Fibroblast of lung (primary cell): ENCODE measurements at places on chromosomes 6 and 20. TPM values are rescaled to one million over a fixed set of nuclear protein-coding genes. Genes with fewer than 3 reads are reported as not detected.

The TXLNB gene
- total RNA-seq: 1.2 and 1.5 TPM in 2 replicates

The NRSN1 gene
- not detected in 2 replicates for total RNA-seq

The ADAM33 gene
- total RNA-seq: 37.2 and 67.9 TPM in 2 replicates

DNA sequence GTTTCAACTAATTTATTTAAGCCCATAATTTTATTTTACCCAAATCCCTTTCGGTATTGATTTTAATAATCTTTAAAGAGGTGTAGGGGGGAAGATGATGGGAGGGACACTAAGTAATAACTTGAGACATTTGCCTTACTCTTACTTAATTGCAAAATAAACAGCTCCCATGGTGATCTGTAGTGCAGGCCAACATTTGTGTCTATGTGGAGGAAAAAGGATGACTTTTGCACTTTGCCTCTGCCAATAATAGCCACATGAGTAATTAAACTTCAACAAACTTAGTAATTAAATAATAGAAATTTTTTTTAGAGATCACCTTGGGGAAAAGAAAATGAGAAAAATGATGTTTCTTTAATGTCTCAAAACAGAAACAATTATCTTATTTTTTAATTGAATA is 29.9 kb upstream of the CD2AP start:
- DNase-seq: no peak

GRCh38 chr6:161536224-161536630 is 262.4 kb upstream of the AGPAT4 start:
- no peak for DNase-seq

The SNAI1 gene
- 0.26 and 0.66 TPM in 2 replicates for total RNA-seq

The FAM83D gene
- 15.2 and 21.3 TPM in 2 replicates for total RNA-seq

GRCh38 chr20:1961374-1961773 is 32.5 kb downstream of the PDYN start:
- DNase-seq: no peak

GRCh38 chr6:84549917-84550316 is 214.5 kb downstream of the TBX18 start:
- DNase-seq: no peak

DNA sequence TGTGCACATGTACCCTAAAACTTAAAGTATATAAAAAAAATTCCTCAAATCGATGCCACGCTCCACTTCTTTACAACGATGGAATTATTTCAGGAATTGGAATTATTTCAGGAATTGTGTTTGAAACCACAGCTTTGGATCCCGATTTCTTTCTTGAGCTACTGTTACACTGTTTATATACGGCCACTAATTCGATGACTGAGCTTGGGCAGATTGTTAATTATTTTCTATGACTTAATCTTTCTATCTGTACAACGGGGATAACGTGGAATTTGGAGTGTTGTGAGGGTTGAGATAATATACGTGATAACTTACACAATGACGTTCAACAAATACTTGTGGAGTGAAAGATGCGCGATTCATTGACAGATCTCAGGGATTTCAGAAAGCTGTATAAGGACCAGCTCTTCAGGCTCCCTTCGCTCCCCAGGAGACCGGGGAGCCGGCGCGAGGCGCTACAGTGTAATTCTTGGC is 171.3 kb downstream of the SLC16A10 start:
- DNase-seq: peak; percentile 73

DNA sequence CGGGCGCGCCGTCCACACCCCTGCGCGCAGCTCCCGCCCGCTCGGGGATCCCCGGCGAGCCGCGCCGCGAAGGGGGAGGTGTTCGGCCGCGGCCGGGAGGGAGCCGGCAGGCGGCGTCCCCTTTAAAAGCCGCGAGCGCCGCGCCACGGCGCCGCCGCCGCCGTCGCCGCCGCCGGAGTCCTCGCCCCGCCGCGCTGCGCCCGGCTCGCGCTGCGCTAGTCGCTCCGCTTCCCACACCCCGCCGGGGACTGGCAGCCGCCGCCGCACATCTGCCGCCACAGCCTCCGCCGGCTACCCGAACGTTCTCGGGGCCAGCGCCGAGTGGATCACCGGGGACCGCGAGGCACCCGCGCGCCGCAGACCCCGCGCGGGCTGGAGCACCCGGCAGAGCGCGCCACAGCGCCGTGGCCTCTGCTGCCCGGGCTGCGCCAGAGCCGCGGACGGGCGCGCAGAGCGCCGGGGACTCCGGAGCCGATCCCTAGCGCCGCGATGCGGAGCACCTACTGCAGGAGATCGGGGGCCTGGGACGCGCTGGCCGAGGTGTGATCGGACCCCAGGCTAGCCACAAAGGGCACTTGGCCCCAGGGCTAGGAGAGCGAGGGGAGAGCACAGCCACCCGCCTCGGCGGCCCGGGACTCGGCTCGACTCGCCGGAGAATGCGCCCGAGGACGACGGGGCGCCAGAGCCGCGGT is at the start of gene BMP2:
TSS of gene BMP2 (plus strand) at position 151 of the 692 bp plus-strand sequence. CDS start 2,441 bp downstream, outside the sequence.
- peak; percentile 63 for DNase-seq

The TULP4 gene
- total RNA-seq: 88.2 and 118 TPM in 2 replicates

GRCh38 chr6:110629153-110629552 is 152.7 kb upstream of the SLC22A16 start:
- no peak for DNase-seq

GRCh38 chr6:1190366-1190765 is 121.5 kb upstream of the FOXQ1 start:
- peak; percentile 67 for DNase-seq

GRCh38 chr6:10552270-10552810 is 31.2 kb downstream of the GCNT2 start:
- no peak for DNase-seq

DNA sequence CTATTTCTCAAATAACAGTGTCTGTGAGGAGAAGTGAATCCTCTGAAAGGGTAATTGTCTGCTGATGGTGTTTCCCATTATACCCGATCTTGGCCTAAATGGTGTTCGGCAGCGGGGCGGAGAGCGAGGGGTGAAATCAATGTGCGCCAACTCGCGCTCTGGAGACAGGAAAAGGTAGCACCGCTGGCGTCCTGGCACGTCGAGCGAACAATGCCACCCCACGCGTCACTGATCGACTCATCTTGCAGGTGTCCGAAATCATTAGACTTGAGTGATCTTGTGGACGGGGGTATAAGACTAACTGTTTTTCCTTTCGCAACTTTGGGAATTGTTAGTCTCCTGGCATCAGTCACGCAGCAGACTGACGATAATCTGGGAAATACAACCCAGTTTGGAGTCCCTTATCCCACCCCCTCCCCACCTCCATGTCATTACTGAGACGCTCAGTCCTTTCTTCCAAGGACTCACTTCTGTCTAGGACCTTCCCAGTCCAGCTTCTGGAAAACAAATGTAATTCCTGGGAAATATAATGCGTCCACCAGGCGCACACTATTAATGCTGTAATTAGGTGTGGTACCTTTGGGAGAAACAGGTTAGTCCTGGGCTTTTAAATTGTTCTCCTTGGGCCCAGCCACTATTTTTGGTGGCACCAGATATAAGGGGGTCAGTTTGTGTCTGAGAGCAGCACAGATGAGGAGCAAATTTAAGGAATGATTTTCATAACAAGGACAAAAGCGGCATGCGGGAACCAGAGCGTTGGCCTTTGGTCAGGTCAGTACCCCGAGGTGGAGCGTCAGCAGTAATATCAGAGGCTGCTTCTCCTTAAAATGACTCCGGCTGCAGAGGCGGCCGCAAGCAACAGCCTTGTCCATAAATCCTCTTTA is 2.3 kb downstream of the LINC00237 start:
- no peak for DNase-seq

The BTBD3 gene
- 27.5 and 47.4 TPM in 2 replicates for total RNA-seq

- DNase-seq: peak; percentile 44
Measured at GRCh38 chr20:12153628-12154027, 235.9 kb downstream of the BTBD3 start.

- DNase-seq: no peak
Measured at GRCh38 chr6:94350833-94351232, 931.5 kb upstream of the EPHA7 start.

GRCh38 chr6:46491201-46491627 is at the start of gene RCAN2:
RCAN2 (minus strand) TSS chr6:46491449.
- peak; percentile 26 for DNase-seq

The ANKS1A gene
- 5.1 and 7.8 TPM in 2 replicates for total RNA-seq

GRCh38 chr6:133478673-133479072 is 237.5 kb downstream of the EYA4 start:
- no peak for DNase-seq

DNA sequence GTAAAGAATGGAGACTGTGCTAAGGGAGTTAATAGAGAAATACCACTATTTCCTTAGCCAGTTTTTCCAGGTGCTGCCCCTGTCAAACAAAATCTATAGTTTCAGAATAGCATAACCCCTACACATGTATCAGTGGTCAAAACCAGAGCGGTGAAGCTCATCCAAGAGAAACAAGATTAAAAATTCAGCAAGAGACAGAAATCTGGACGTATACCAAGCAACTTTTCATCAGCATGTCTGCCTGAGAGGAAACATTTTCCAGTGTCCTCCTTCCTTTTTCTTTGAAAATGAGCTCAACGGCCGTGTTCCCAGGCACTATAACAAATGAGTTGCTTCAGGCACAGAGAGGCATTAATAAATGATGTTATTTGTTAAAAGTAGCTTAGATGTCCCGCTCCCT is 416.5 kb downstream of the BCKDHB start:
- DNase-seq: peak; percentile 85

GRCh38 chr6:44738601-44739146 is 351.2 kb downstream of the CDC5L start:
- DNase-seq: peak; percentile 29

The MLIP gene
- not detected in 2 replicates for total RNA-seq

The KIF25 gene
- 0.26 and 0.33 TPM in 2 replicates for total RNA-seq

The ARMH2 gene
- not detected in 2 replicates for total RNA-seq

DNA sequence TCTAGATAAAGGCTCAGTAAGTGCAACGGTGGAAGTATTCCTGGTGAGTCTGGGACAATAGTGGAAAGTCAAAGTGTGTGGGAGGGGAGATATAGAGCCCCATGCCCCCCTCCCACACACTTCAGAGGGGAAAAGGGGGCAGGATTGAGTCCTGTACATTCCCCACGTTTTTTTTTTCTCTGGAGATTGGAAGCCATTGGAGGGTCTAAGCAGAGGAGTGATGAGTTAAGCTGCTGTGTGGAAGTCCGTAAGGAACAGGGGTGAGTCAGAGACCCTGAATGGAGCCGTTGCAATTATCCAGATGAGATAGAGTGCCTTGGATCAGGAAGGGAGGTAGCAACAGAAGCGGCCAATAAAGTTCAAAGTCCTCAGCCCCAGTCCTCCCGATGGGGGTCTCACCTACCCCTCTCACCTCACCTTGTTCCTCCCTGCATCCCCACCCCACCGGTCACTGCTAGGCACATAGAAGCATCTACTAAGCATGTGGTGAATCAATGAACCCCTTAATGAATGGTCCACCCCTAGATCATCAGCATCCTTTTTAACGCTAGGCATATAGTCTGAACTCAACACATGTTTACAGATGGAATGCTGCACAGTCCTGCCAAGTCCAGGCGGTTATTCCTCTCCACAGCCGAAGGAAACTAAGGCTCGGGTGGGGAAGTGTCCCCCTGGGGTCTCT is 662 bp upstream of the SLC9A8 start:
- peak; percentile 26 for DNase-seq

The TNF gene
- total RNA-seq: not detected in 2 replicates

The FOXA2 gene
- not detected in 2 replicates for total RNA-seq

DNA sequence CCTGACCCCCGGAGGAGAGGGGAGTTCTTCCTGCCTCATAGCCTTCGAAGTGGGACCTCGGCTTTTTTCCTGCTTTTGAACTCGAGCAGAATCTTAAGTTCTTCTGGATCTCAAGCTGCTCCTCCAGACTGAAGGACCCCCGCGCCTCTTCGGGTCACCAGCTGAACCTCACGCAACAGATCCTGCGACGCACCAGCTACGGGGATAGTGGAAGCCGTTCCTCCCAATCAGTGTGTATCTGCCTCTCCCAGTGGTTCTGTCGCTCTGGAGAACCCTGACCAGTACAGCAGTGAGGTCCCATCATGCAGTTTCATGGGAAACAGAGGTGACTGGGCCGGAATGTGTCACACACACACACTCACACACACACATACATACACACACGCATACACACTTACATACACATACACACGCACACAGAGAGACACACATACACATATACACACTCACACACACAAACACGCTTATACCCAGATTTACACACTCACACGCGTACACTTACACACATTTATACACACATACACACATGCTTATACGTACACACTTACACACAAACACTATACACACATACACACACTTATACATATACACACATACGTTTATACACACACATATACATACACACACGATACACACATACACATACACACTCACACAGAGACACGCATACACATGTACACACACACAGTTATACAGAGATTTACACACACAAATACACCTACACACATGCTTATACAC is 170.0 kb downstream of the TTLL2 start:
- no peak for DNase-seq

DNA sequence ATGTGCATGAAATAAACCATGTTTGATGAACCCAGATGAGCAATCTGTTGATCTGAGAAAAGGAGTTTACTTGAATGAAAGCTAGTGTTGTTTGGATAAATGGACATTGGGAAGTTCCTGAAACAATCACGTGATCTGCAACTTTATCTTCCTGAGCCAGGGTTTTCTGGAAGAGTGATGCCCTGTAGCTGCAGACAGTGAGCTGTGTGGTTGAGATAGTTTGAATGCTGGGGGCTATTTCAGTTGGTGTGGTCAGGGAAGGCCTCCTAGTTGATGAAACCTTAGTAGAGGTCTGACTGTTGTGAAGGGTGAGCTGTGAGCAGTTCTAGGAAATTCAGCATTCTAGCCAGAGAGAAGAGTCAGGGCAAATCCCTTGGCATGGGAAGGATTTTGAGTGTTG is 643.7 kb downstream of the UTRN start:
- DNase-seq: no peak

DNA sequence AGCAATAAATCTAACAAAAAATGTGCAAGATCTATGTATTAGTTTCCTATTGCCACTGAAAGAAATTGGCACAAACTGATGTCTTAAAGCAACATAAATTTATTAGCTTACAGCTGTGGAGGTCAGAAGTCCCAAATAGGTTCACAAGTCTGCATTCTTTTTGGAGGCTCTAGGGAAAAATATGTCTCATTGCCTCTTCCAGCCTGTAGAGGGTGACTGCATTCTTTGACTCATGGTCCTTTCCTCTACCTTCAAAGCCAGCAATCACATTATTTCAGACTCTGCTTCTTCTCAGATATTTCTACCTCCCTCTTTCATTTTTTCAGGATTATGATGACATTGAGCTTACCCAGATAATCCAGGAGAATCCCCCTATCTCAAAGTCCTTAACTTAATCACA is 1531.1 kb downstream of the KHDRBS2 start:
- no peak for DNase-seq

DNA sequence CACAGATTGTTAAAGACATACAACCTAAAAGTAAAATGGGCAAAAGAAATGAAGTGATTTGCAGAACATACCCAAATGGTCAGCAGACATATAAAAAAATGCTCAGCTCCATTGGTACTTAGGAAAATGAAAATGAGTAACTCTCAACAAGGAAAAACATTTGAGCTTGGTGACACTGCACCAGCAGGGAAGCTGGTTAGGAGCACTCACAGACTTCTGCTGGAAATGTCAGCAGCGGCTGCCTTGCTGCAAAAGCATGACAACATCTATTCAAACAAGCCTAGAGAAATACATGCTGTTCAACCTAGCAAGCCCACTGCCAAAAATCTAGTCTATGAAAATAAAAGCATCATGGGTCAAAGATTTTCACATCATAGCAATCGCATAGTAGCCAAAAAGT is 99.0 kb upstream of the FOXQ1 start:
- no peak for DNase-seq
